ENCODE measurements at places on chromosomes 11 and 22.

DNA sequence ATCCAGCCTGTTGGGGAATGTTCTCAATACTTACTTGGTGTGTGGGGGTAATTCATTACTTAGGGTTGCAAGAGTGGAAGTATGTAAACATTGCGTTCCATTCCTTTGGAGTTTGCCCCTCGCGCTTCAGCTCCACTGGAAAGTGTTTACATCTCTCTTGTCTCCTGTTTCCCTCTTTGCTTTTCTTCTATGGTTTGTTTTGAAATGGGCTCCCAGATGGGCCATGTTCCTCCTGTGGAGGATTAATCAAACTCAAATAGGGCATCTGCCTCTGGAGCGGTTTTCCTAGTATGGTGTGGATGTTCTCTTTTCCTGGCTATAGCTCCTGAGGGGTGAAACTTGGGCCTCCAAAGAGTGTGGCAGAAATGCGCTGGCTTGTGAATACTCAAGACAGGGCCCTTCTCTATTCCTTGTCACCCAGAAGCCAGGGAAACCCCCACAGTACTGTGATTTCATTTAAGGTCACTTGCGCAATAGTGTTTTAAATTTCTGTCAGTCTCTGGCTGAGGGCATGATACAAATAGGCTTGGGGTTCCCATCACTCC is 51.9 kb downstream of the CD44 start:
- no peak for DNase-seq

GRCh38 chr11:8839306-8839956 is 71.6 kb upstream of the AKIP1 start:
- DNase-seq = no peak

DNA sequence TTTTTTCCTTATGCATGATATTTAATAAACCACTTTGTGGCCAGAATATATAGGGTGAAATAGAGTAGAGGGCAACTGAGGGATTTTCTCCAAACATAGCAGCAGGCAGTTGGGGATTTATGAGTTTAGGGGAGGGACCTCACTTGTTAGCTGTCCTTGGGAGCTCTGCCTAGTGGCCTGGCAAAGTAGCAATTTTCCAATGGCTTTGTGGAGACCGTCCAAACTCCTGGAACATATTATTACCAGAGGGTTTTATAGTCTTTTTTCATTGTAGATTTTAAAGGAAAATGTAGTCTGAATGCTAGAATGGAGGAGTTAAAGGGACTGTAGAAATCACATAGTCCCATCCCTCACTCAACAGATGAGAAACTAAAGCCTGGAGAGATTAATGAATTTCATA is 32.3 kb downstream of the AMOTL1 start:
- DNase-seq = no peak

DNA sequence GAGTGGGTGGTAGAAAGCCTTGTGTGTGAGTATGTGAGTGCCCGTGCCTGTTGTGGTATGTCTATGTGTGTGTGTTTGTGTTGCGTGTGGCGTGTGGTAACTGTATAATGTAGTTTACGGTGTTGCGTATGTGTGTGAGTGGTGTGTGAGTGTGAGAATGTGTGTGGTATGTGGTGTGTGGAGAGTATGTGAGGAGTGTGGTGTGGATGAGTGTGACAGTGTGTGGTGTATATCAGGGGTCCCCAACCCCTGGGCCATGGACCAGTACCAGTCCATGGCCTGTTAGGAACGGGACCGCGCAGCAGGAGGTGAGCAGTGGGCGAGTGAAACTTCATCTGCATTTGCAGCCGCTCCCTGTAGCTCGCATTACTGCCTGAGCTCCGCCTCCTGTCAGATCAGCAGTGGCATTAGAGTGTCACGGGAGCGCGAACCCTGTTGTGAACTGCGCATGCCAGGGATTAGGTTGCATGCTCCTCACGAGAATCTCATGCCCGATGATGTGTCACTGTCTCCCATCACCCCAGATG is 5.7 kb downstream of the UPK3A start:
- no peak for DNase-seq

DNA sequence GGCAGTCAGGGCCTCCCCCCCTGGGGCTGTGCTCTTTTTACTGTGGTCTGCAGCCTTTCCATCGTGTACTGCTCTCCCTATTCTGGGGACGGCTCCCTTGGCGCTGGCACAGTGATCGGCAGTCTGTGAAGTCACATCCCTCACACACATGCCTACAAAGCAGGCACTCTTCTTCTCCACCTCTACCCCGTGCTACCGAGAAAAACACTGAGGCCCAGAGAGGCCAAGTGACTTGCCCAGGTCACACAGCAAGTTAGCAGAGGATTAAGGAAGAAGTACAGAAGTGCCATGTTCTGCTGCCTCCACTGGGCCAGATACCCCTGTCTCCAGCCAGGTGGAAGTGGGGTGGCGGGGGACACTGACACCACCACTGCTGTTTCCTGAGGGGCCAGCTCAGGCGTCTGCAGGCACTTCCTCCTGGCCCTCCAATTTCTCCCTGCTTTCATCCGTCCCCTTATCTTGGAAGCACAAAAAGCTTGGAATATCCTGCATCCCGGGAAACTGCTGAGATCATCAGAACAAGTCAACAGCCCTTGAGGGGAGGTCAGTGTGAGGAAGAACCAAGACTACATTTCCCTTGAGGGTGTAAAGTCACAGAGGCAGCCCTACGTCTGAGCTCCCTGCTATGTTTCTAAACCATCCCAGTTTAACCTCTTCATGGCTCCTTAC is 30.2 kb upstream of the KLHL35 start:
- no peak for DNase-seq

DNA sequence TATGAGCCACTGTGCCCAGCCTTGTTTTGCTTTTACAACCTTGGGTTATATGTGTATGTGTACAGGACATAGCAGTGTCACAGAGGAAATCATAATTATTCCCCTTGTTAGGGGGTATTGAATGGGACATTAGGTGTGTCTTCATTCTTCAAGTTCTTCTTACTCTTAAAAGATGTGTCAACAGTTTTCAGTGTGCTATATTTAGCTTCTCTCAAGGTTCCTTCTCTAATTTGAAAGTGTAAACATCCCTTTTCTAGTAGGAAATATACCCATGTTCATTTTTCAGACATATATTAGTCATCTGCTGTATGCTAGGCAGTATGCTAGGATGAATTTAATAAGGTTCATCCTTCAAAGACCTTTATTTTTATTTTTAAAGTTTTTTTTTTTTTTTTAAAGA is 17.1 kb downstream of the PCF11 start:
- no peak for DNase-seq

DNA sequence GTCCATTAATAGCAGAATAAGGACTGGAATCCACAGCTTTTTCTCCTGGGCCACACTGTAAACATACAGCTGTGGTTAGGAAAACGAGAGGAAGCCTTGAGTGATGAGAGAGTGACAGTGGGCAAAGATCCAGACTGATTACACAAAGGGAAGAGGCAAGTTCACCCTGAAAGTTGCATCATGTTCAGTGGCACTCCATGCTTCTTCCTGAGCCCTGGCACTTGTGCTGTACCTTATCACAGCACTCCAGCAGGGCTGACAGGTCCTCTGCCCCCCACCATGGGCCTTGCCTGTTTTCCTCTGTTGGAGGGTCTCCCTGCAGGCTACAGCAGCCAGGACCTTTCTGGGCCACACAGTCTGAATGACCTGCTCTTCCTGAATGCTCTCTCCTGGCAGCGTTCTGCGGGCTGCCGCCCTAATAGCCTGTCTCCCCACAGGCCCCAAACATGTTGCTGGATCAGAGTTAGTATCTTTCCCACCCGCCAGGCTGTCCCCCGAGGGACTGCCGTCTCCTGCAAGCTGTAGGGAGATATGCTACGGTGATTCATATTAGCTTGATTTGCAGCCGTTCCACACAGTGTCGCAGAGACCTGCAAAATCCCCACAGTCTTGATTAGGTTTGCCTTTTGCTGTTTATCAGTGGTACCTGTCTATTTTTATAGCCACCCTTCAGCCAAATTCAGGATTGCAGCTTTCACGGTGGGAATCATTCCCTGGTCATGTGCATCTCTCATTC is 60.2 kb downstream of the NTM start:
- no peak for DNase-seq

- no peak for DNase-seq
These were observed 73.1 kb downstream of the ZNRF3 start for GRCh38 chr22:28956506-28956905.

DNA sequence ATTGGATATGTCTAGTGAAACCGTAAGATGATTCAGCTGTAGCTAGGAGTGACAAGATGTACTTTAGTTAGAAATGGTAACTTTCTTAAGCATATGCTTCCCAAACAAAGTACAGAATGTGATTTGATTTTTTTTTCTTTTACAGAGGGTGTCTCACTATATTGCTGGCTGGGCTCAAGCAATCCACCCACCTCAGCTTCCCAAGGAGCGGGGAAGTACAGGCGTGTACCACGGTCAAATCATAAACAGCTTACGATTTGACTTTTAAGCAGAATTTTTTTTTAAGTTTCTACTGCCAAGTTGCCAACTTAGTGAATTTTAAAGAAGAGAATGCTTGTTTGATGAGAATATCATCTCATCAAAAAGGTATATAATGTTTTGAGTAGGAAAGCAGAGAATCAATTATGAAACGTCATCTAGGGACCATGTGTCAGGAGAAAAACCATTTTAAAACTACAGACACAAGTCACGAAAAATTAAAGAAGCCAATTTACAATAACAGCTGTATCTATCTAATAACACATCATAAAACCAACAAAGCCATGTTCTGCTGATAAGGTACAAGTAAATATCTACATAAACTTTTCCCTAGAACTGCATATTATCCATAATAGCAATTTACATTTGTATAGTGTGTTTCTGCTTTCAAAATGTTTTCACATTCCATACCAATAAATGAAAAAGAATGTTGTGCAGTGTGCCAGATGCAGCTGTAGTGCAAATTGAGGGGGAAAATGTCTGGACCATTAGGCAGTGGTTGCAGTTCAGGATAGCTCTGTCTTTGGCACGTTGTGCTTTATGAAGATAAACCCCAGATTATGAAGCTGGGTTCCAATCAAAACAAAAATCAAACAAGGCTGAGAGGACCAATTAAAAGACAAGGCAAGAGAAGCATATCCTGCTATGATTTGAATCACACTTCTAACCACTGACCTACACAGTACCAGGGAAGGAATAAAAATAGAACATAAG is 33.7 kb upstream of the USP47 start:
- no peak for DNase-seq

DNA sequence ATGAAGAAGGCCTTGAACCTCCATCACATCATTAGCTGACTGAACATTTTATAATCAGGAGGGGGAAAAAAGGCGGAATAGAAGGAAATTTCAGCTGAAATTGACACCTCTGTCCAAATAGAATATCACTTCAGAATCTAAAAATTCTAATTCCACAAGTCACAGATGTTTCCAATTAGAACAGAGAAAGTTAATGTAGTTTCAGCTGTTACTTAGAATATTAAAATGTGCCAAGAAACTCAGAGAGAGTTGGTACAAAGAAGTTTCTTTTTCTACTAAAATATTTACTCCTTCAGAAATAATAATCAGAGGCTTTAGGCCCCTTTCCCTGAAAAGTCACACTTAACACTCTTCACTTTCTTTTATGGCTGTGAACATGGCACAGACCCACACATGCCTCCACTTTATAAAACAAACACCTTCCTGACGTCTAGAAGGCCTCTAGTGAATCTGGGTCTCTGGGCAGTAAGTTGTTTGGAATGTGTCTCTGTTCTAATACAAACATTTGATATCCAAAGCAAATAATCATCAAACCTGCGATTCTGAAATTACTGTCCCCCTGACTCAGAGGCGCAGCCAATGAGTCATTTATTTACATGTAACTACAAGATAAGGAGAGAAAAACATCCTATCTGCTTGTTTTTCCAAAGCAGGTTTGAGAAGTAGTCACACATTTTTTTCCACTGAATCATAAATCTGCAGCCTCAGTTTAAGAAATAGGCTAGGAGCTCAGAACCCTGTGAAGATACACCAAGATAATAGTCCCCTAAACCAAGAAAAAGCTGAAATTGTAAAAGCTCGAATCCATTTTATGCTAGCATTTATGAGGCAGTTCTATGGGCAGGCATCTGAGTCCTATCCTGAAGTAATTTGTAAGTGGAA is 148.4 kb downstream of the ME3 start:
- DNase-seq = no peak

Data from NCI-H2107 (cell line).